A549 treated with DMSO at 1 μM for 4 hours (cell line): ENCODE measurements at places on chromosomes 5 and 9. TPM values are rescaled to one million over a fixed set of nuclear protein-coding genes. Genes with fewer than 3 reads are reported as not detected.

Gene HRCT1
- 0.11 to 0.17 TPM (median 0.14 TPM) in 3 of 5 replicates, not detected in the others for total RNA-seq

Gene MORN5
- 0.42 TPM in 1 of 5 replicates, not detected in the others for total RNA-seq

Gene ANKRD18A
- total RNA-seq, result 10.7 to 12.8 TPM (median 12.2 TPM) in 5 replicates

Gene PITX1
- 25.1 to 36.5 TPM (median 32.3 TPM) in 5 replicates for total RNA-seq

Gene AGXT2
- not detected in 5 replicates for total RNA-seq

Gene EGFLAM
- 0.06 to 0.18 TPM (median 0.08 TPM) in 3 of 5 replicates, not detected in the others for total RNA-seq
